ENCODE measurements at places on chromosomes 12 and 14.

DNA sequence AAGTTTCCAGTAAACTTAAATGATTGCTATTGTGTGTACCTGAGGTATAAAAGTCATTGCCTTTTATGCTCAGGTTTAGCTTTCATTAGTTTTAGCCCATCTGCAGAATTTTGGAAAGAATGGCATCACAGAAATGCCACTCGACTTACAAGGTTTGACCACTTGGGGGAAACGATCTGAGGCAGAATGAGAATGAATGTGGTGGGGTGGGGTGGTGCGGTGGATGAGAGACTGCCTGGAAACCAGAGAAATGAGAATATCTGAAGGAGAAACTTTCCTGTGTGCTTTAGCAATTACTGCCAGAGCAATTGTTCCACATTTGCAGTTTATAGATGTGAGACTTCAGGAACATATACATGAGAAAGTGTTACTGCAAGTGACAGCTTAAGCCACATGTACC, 225.4 kb upstream of the PDE3A start:
- no peak for DNase-seq

DNA sequence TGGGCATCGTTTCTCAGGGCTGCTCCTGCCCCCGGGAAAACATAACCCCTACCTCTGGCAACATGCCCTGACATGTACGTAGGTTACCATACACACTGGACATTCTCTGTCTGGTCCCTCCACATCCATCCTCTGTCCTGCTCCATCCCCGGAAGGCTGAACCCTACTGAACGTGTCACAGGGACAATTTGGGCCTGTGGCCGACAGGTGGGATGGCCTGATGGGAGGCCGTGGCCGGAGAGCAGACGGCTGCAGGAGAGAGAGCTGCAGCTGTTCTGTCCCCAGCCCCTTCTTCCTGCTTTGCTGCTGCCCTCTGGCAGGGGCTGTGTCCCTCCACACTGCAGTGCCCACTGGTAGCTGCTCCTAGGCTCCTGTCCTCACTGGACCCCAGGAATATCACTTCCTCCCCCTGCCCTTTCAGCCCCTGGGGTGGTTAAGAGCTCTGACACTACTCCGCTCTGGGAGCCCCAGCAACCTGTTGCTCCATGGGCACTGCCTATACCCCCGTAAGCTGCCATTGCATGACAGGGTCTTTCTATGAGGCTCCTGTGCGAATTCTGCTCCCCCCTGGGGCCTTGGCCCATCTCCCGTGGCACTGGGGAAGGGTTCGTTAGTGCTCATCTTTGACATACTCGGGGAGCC, 125.6 kb downstream of the RBM19 start:
- no peak for DNase-seq

DNA sequence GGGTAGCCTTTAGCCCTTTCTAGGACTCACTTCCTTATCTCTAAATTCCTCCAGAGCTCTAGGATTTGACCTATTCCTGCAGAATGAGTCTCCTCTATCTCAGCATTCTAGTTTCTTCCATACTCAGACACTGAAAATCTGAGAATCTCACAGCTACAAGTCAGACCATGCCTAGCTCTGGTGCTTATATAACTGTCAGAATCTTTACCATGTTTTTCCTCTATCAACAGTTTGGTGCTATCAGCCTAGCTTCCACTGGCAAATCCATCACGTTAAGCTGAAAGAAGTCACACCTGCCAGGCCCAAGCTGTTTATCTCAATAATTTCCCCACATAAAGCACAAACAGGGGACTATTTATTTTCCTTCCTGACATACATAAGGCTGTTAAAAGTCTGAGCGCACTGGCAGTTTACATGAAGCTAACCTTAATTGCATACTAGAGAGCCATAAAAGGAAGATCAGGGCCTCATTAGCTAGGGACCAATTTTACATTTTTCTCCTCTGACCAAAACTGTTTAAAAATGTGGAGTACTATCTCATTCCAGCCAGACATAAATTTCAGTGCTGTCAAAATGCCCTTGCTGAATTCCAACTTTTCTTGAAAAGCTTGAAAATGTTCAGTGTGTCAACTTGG, 270.5 kb downstream of the C12orf75 start:
- DNase-seq: no peak

GRCh38 chr12:18953505-18953904, 176.0 kb upstream of the PLEKHA5 start:
- no peak for DNase-seq

GRCh38 chr12:92546259-92546634, 156.5 kb upstream of the PLEKHG7 start:
- DNase-seq: no peak

DNA sequence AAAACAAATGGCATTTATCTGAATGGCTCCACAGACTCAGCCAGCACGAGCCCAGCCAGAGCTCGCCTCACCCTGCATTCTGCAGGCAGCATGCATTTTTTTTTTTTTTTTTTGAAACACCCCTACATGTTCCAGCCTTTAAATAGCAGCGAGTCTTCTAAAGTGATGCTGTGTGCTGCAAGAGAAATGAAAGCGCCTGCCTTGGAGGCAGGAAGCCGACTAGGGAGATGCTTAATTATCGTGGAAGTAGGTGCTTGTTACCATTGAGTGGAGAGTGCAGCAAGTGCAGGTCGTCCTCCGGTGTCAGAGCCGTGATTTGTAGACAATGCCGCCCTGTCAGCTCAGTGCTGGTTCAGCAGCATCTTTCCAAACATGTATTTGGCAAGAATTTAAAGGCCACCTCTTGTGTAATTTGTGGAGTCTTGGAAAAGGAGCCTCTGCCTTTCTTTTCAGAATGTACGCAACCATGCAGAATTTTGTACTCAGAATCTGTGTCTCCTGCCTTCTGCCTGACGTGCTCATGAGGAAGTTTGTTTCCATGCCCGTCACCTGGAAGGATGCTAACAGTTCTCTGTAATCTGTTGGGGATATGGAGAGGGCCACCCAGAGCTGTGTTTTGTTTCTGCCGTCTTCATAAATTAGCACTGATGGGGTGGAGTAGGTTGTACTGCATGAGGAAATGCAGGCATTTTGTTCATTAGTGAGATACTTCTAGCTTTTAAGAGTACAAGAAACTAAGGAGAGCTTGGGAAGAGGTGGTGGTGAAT, 345.9 kb upstream of the RGS6 start:
- no peak for DNase-seq

GRCh38 chr14:99265571-99265970, 6.4 kb downstream of the BCL11B start:
- DNase-seq: peak; percentile 81

GRCh38 chr12:11581179-11581755, 68.2 kb upstream of the ETV6 start:
- DNase-seq: peak; percentile 53

- DNase-seq: peak; percentile 72
Observed at GRCh38 chr12:80946591-80946990, 8.9 kb upstream of the LIN7A start.

DNA sequence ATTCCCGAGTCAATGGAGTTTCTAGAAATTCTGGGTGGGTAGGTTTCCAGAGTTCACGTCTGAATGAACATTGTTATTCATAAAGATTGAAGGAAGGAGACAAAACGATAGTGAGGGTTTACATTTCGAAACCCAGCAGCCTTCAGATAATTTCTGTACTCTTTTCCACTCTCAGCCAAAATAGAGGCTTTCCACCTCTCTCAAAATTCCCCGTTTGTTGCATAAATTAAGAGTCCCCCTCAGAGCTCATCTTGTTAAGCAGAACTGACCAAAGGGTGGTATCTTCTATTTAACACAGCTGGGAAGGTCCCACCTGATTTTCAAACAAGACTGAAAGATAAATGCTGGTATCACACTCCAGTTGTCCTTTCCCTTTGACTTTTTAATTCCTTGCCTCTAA, 21.5 kb upstream of the YARS2 start:
- no peak for DNase-seq

GRCh38 chr14:36320897-36321381, 502 bp upstream of the MBIP start:
- DNase-seq: no peak

DNA sequence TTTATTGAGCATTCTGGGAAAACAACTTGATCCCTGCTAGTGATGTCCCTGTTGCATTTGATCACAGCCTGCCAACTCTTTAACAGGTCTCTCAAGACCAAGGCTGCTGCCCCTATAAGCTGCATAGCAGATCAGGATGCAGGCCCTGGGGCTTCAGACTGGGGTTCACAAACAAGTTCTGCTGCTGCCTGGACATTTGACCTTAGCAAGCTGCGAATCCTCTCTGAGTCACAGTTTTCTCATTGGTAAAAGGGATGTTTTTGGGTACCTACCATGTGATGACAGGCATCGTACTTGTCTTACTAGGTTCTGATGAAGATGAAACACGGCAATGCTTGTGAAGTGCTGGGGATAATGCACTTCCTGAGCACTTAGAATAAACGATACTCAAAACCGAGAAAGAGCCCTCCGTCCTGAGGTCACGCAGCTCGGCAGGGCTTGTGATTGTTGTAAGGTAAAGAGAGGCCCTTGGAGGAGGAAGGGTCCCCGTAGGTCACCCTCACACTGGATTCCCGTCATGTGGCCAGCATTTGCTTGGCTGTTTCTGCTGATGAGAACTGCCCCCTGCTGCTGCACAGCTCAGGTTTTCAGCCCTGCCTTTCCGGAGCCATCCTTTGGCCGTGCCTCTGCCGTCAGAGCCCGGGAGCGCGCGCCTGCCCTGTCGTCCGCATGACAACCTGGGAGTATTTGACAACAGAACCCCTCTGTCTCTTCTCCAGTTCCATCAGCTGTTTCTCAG, 39.1 kb downstream of the TSPAN9 start:
- DNase-seq: no peak

GRCh38 chr12:542395-543113, 82.8 kb downstream of the B4GALNT3 start:
- DNase-seq: peak; percentile 23

DNA sequence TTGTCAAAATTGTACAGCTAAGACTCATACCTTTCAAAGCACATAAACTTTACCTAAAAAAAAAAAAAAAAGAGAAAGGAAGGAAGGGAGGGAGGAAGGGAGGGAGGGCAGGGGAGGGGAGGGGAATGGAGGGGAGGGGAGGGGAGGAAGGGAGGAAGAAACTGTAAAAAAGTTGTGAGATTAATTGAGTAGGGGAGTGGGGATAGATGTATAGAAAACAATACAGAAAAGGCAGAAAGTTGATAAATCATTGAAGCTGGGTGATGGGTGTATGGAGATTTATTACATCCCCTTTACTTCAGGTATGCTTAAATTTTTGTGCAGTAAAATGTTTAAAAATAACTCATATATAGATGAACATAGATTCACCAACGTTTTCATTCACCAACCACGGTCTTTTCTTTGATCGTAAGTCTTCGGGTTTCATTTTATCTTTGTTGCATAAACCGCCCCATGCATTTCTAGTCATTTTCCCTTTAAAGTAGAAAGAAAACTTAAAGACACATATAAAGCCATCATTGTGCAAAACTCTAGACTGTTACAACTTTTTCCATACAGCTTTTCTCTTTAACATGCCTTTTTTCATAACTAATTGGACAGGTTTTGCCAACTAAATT, 191.2 kb upstream of the KRR1 start:
- DNase-seq: no peak

GRCh38 chr14:103820382-103820781, 27.0 kb downstream of the PPP1R13B start:
- DNase-seq: no peak

Data from osteoblast (primary cell).